Fibroblast of lung (primary cell): ENCODE measurements at places on chromosomes 6 and 20.

- peak; percentile 39 for DNase-seq
These were observed 121.9 kb downstream of the INSM1 start for GRCh38 chr20:20489648-20490341.

GRCh38 chr20:32158943-32159660 lies 48.4 kb downstream of the PLAGL2 start:
- DNase-seq: no peak

DNA sequence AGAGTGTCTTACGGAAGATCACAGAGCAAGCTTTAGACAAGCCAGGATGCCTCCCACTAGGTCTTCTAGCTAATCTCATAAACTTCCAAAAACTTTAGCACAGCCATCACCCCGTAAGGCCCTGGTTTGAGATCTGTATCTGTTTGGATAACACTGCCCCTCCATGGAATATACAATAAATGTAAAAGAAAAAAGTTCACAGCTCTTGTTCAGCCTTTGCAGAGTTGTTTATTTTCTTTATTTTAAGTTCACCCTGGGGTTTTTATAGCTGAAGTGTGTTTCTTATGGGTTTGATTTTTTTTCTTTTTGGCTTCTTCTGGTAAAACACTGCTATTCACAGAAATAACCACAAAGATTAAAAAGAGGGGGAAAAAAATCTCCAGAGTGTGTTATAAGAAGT lies 125.6 kb downstream of the EYA2 start:
- peak; percentile 9 for DNase-seq

GRCh38 chr6:158255989-158256601 lies 56.2 kb upstream of the TULP4 start:
- DNase-seq: no peak

- DNase-seq: no peak
These were observed 31.2 kb downstream of the NUS1 start for GRCh38 chr6:117706504-117706903.

DNA sequence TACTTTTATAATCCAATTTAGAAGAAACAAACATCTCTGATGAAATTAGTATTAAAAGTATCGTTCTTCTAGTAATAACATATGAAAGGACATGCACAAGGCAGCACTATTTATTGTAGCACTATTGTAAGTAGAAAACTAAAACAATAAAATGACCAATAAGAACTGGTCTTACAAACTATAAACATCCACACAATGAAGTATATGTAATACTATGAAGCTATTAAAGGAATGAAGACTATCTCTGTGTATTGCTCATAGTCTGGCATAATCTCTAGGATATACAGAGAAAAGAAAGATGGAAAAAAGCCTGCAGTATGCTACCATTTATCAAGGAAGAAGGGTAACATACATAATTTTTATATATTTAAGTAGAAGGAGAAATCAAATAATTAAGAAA lies 16.7 kb downstream of the LCA5 start:
- no peak for DNase-seq

GRCh38 chr6:6682225-6682624 lies 93.7 kb downstream of the LY86 start:
- no peak for DNase-seq
